ENCODE measurements at places on chromosomes 4 and X.

DNA sequence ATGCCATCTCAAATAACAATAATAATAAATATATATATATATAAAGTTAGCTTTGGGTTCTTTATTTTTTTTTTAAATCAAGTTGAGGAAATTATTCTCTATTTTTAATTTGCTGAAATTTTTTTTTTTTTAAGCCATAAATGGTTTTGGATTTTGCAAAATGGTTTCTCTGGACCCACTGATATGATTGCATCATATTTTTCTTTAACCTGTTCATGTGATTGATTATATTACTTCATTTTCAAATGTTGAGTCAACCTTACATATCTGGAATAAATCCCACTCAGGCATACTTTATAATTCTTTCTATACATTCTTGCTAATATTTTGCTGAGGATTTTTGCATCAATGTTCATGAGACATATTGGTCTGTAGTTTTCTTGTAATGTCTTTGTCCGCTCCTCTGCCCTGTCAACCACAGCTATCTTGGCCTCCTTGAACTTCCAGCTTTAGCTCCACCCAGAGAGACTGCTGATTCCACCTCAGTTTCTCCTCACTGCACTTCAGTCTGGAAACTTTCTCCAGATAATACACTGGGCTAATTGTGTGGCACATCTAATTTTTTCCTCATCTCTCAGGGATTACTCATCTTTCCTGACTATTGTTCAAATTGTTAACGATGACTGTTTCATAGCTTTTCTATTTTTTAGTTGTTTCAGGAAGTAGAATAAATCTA, 160.9 kb upstream of the GIMD1 start:
- no peak for DNase-seq

DNA sequence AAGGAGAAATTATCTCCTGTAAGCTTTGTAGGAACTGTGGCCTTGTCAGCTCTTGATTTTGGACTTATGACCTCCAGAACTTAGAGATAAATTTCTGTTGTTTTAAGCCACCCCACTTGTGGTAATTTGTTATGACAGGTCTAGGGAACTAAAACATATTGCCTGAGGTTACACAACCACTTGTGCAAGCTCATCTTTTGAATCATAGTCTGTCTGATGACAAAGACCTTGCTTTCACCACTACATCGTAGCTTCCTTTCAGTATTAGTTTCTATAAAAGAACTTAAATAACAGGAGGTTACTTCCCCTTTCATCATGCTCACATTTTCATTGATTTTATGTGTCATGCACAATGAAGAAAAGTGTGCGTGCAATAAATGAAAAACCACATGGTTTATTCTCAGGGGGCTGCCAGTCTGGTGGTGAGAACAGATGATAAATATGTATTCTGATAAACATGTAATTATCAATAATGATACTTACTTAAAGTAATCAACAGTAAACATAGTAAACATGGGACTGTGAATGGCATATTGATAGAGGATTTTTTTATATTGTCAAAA, 690.0 kb upstream of the HS3ST1 start:
- DNase-seq, result no peak

GRCh38 chr4:164937576-164938270, 39.7 kb downstream of the TRIM61 start:
- DNase-seq, result no peak

- DNase-seq, result no peak
Observed at GRCh38 chr4:98283219-98284189, 22.3 kb downstream of the RAP1GDS1 start.

- peak; percentile 65 for DNase-seq
Observed at GRCh38 chr4:78213218-78213617, 156.1 kb downstream of the FRAS1 start.

DNA sequence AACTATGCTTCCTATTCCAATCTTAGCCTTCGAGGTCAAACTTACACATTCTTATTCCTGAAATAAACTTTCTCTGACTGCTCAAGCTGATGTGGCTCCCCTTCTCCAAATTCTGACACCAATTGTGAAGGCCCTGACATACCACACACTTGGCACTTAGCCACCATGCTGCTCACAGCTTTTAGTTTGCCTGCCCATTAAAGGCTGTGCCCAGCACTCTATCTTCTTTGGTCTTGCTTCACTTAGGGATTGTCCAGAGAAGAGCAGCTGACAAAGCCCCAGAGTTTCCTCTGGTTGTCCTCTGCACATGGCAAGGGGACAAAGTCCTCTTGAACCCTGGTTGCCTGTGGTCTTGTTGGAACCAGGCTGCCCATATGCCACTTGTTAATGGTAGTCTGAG, 126.1 kb downstream of the ARHGEF9 start:
- no peak for DNase-seq

- DNase-seq, result no peak
Observed at GRCh38 chrX:55312655-55313054, 47.9 kb upstream of the PAGE3 start.

GRCh38 chrX:17769701-17770269, 32.5 kb downstream of the SCML1 start:
- no peak for DNase-seq

GRCh38 chrX:39936886-39937770, 160.6 kb downstream of the BCOR start:
- DNase-seq, result no peak

GRCh38 chr4:175234162-175234561, 316.0 kb downstream of the ADAM29 start:
- DNase-seq, result no peak

DNA sequence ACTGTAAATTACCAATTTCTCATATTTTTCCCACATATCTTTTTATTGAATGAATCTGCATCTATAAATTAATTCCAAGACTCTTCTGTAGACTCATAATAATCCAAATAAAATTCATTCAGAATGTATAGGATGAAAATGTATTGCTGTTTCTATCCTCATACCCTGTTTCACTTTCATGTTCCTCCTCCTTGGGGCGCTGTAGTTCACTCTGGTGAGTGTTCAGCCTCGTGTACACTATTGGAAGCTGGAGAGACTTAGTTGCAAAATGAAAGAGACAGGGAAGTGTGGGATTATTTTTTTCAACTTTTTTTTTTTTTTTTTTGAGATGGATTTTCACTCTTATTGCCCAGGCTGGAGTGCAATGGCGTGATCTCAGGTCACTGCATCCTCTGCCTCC, 296.1 kb downstream of the TLL1 start:
- DNase-seq, result no peak

- DNase-seq, result no peak
Observed at GRCh38 chr4:168337550-168337940, 19.0 kb upstream of the DDX60 start.

DNA sequence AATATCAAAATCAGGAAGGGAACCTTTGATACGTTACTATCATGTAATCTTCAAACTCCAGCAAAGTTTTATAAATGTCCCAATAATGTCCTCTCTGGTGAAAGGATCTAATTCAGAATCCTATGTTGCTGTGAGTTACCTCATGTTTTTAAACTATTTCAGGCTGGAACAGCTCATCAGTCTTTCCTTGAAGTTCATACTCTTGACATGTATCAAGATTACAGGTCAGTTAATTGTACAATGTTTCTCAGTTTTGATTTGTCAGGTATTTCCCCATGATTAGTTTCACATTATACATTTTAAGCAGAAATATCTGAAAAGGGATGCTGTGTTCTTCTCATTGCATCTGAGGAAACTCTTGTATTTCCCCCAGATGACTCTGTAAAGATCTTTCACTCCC, 136.5 kb upstream of the HS3ST1 start:
- DNase-seq, result no peak

DNA sequence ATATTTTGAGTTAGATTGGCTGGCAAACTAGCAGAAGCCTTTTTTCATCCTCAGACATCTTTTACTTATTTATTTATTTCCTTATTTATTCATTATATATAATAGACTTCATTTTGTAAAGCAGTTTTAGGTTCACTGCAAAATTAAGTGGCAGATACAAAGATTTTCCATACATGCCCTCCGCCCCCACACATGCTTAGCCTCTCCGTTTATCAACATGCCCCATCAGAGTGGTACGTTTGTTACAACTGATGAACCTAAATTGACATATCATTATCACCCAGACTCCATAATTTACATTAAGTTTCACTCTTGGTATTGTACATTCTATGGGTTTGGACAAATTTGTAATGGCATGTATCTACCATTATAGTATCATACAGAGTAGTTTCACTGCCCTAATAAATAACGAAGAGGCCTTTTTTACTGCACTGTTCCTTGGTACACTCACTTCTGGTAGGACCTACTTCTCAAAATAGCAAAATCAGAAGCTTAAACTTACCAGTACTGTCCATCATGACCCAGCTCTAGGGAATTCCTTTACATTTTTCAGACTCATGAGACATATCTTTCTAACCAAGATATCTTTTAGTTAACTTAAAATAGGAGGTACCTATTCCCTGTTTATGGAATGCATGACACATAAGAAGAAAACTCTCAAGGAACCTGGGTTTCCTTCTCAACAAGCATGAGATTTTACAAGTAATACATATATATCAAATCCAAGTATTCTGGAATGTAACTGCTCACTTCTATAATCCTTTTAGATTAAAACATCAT, 4.8 kb upstream of the TMPRSS11B start:
- no peak for DNase-seq

DNA sequence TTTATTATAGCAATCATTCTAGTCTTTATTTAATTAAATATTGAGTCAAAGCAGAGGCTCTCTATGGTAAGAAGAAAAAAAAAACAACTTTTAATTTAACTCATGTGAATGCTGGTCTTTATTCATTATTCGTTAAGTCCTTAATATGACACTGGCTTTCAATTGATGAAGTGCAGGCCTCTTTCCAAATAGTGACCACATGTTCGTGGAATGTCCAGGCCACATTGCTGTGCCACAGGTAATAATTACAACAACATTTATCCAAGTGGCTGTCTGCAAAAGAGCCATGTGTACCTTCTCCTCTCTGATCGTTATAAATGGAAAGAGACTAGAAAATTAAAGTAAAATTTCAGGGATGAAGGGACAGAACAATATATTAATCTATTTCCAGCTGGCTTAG, 220.1 kb upstream of the PABPC4L start:
- no peak for DNase-seq

- DNase-seq, result no peak
Observed at GRCh38 chr4:104421566-104421965, 73.1 kb downstream of the CXXC4 start.

GRCh38 chr4:7941111-7941964, 1.7 kb upstream of the AFAP1 start:
- no peak for DNase-seq

GRCh38 chr4:177308847-177309521, 690 bp upstream of the NEIL3 start:
- DNase-seq, result no peak

DNA sequence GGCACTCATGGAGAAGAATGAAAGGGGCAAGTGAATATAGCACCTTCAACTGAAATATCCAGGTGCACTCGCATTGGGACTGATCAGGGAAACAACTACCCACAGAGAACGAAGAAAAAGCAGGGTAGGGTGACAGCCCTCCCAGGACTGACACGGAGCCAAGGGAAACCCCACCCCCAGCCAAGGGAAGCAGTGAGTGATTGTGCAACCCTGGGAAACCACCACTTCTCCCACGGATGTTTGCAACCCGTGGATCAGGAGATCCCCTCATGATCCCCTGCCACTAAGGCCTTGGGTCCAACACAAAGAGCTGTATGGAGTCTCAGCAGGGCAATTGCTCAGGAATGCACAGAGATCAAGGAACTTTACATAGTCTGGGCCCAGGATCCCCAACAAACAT, 158.5 kb upstream of the HCCS start:
- no peak for DNase-seq

DNA sequence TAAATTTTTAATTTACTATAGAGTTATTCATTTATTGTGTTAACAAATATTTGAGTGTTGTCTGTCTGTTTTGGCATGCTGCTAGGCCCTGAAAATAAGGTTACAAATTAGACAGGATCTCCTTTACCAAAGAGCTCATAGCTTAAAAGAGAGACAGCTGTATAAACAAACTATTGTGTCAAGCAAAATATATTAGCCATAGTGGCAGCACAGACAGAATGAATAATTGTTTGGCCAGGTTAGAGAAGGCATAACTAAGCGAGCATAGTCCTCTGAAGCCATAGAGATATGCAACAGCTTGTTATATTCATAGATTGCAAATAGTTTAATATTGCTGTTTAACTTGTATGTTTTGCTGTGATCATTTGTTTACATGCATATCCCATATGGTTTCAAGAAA, 66.7 kb upstream of the NDUFC1 start:
- DNase-seq, result peak; percentile 10

GRCh38 chrX:46444011-46444410, 101.2 kb downstream of the ZNF674 start:
- DNase-seq, result no peak

DNA sequence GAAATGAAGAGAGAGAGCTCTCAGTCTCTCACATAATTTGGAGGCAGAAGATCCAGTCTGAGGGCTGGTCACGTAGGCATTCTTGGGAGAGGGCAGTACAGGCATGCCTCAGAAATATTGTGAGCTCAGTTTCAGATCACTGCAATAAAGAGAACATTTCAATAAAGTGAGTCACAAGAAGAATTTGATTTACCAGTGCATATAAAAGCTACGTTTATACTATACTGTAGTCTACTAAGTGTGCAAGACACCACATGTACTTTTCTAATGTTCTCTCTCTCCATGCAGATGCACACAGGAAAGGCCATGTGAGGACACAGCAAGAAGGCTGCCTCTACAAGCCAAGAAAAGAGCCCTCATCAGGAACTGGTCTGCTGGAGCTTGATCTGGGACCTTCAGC, 583.5 kb upstream of the FAT1 start:
- no peak for DNase-seq

DNA sequence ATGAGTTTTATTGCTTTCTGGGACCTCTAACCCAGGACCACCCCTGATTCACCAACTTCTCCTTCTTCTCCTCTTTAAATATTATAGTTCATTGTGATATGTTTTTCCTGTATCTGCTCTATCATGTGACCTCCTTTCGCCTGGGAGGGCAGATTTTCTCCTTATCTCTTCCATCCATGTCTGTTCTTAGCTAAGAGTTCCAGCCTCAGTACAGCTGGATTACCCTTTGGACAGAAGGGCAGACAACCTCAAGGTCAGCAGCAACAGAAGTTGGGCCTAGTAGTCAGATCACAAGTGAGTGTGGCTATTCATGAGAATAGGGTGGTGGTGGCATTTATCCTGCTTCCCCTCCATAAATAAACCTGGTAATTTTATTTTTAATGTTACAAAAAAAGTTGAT, 5.7 kb upstream of the XK start:
- DNase-seq, result no peak

DNA sequence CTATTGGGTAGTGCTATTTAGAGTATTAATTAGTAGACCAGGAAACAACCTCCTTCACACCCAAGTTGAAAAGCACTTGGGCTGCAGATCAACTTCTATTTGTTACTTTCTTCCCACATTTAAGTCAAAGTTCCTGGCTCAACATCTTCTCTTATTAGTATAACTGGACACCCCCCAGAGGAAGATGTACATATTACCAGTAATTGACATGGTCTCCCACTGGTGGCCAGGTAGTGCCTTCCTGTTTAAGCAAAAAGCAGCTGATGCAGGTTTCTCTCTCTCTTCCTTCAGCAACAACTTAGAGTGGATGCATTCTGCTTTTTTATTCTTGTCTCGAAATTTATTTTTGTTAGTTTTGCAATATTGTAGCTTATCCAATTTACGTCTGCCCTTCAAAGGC, 438.1 kb downstream of the GBA3 start:
- no peak for DNase-seq
